Forelimb muscle (tissue), 1 donor: ENCODE measurements at places on chromosomes 16 and 17. TPM values are rescaled to one million over a fixed set of nuclear protein-coding genes. Genes with fewer than 3 reads are reported as not detected.

- DNase-seq = no peak
Observed at GRCh38 chr17:45819632-45820031, 25.0 kb upstream of the SPPL2C start.

- no peak for DNase-seq
Observed at GRCh38 chr17:5785867-5786509, 201.7 kb upstream of the NLRP1 start.

DNA sequence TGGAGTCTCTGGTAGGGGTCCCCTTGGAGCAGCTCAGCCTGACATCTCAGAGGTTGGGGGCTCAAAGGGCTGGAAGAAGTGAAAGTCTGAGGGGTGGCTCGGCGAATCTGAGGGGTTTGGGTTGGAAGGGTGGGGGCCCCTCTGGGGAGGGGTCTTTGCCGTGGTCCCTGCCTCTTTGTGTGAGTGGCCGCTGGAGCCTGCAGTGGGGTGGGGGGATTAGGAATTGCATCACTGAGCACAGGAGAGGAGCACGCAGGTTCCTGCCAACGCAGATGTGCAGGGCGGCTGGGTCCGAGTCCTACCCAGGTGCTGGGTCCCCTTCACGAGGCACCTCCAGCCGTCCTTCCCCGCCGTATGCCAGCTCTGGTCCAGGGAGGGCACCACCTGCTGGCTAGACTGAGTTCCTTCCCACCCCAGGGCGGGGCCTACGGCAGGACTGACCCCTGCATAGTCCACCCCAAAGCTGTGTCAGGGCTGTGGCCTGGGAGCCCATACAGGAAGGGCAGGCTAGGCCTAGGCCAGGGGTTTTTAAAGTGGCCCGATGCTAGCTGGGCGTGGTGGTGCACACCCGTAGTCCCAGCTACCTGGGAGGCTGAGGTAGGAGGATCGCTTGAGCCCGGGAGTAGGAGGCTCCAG is 9.9 kb downstream of the FMNL1 start:
- no peak for DNase-seq

- no peak for DNase-seq
Observed at GRCh38 chr16:27313422-27314160, at the start of gene IL4R. TSS of gene IL4R (plus strand) at chr16:27313974. CDS start at chr16:27340204, 26,230 bp downstream.

- DNase-seq = no peak
Observed at GRCh38 chr16:50538411-50539052, 9.7 kb upstream of the NKD1 start.

- DNase-seq = no peak
Observed at GRCh38 chr17:50908860-50909764, 43.0 kb upstream of the TOB1 start.

DNA sequence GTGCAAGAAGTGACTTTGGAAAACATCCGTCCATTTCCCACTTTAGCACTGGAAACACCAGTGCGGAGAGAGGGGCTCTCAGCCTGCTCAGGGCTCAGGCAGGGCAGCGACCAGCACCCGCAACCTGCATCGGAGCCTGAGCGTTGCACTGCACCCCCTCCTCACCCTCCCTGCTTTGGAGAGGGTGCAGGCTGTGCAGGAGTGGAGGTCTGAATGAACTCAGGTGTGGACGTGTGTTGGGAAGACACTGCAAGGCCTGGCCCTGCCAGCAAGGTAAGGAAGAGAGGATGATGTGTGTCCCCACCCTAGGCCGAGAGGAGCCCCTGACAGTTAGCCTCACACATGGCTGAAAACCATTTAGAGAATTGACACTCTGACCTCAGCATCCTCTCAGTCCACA is 81.8 kb downstream of the NT5M start:
- DNase-seq = no peak

DNA sequence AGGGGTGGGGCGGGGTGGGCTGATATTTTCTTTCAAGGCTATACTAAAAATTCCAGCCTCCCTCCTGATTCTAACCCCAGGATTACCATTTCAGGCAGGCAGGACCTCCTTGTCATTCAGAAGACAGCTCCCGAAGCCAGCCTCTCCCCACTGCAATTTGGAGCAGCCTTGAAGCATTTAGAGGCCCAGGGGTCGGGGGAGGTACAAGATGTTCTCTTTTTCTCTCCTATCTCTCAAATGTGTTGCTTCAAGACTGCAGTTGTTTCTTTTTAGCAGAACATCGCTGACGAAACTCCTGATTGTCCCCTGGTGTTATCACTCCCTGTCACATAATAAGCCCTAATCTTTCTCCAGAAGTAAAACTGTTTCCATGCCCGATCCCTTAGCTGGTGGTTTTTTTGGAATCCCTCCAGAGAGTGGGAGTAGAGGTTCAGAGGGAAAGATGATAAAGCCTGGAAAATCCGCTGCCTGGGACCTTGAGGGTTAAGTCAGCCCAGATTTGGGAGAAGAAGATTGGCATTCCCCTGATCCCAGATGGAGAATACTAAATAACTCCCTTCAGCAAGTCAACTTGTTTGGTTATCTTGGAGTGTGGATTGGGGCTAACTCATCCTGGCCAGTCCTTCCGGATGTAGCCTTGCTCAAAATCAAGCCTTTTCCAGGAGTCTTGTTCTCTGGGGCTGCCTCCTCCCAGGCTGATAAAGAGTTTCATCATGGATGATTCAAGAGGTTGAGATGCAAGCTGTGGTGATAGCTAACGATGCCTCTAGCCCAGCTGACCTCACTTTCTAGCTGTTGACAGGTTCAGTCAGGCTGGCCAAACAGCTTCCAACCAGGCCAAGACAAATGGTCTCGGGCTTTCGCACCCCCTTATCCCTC is 71.3 kb downstream of the SOX9 start:
- DNase-seq = no peak

- no peak for DNase-seq
Observed at GRCh38 chr16:60064026-60064425, 1329.9 kb upstream of the GOT2 start.

GRCh38 chr17:70370816-70371215 is 201.5 kb downstream of the KCNJ2 start:
- no peak for DNase-seq

GRCh38 chr16:28876973-28877654 is 1.2 kb upstream of the ATP2A1 start:
- no peak for DNase-seq

GRCh38 chr16:3983081-3983520 is 102.6 kb upstream of the CREBBP start:
- DNase-seq = no peak

GRCh38 chr16:52463904-52464303 is 83.0 kb downstream of the TOX3 start:
- no peak for DNase-seq

DNA sequence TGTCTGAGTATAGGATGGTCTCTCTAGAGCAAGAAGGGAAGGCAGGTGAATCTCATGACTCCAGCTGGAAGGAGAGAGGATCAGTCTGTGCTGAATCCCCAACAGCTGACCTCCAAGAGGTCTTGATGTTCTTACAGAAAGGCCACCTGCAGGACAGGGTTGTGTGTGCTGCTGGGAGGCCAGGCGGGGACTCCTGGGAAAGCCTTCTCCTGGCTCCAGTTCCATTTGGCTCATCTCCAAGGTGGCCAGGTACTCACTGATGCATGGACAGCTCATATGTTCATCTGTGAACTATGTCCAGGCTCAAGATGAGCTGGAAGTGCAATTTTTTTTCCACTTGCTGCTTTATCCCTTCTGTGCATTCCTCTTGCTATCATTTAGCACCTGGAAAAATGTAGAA is 730.2 kb upstream of the RBFOX1 start:
- no peak for DNase-seq

GRCh38 chr16:89645122-89645521 is 12.4 kb downstream of the CHMP1A start:
- DNase-seq = no peak

- no peak for DNase-seq
Observed at GRCh38 chr17:31686495-31686894, 172.5 kb downstream of the COPRS start.

DNA sequence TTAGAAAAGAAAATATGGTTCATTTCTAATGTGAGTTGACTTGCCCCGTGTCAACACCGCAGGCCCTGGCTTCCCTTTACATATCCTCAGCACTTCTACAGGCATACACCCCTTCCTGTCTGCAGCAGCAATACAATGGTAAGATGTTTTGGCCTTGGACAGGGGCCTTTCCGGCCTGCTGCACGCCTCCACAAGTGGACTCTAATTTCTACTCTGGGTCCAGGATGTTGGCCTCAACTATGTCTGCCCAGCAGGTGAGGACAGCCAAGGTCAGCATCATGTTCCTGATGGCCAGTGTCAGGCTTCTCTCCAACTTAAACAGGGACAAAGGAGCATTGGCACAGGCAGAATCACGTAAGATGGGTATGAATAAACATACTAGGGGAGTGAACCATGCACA is 11.0 kb downstream of the C17orf67 start:
- DNase-seq = no peak

DNA sequence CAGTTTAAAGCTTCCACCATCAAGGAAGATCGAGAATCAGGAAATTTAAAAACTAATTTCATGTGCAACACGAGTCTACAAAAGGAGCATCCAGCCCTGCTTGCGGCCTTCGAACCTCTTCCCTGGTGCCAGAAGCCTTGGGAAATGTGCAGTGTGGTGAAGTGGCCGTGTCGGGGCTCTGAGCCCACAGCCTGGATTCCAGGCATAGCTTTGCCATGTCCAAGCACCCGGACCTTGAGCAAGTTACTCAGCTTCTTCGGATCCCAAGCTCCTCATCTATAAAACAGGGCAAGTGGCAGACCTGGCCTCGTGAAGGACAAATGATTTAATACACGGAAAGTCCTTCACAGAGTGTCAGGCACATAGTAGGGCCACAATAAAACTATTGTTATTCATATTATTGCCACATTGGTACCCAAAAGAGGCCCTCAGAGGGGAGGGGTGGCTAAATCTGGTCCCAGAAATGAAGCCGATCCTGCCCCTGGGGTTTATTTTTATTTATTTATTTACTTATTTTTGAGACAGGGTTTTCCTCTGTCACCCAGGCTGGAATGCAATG is 34.8 kb downstream of the COTL1 start:
- no peak for DNase-seq

DNA sequence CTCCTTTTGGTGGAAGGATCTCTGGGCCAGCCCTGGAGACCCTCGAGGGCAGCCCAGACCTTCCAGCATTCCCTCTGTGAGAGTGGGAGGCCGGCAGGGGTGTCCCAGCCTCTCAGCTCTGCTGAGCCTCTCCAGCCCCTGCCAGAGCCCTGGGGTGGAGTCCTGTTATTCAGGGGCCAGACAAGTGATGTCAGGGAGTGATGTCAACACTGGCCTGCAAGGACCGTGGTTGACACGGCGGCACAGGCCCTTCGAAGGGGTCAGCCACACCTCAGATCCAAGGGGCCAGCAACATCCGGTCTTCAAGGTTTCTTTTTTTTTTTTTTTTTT is 231.2 kb downstream of the KATNIP start:
- peak; percentile 25 for DNase-seq

GRCh38 chr16:87329436-87330256 is 12.5 kb upstream of the C16orf95 start:
- no peak for DNase-seq

DNA sequence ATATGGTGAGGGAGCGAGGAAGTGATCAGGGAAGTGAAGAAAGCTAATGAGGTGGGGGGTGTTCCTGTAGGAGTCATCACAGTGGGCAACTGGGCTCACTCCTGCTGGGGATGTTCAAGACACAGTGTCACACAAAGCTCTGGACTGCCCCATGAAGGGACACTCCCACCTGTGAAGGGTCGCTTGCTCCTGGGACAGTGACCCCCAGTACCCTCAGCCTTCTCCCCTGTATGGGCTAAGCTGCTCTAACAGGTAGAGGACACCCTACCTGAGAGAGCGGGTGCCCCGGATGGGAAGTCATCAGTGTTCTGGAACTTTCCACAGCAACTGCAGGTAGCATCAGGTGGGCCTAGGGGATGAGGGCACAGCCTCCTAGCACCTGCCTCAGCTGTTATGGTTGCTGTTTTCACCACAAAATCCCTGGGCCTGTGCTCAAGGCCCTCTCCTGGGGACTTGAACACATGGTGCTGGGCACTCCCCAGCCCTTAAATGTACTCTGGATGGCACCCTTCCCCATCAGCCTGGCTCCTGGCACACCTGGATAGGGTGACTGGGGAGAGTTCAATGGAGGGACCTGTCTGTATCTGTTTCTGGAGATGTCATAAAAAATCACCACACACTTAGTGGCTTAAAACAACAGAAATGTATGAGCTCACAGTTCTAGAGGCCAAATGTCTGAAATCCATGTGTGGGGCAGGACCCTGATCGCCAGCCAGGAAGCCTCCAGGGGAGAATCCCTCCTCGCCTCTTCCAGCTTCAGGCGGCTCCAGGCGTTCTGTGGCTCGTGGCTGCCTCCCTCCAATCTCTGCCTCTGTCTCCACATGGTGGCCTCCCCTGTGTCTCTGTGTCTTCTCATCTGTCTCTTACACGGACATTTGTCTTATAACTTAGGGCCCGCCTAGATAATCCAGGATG is 104.0 kb upstream of the CDH5 start:
- DNase-seq = no peak

DNA sequence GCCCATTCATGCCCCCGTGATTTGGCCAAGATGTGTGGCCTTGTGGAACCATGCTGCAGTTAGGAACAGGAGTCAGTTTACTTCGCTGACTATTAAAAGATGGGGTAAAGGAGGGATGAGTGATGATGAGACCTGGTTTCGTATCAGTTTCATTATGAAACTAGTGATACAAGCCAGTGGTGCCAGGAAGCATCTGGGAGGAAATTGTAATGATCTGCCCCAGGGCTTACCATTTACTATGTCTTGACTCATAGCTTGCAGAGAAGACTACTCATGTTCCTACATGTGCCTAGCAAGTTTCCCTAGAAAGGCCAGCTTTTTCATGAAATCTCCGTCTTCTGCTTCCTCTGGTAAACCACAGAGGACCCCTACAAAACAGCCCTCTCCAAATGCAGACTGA is 23.2 kb downstream of the CDH3 start:
- no peak for DNase-seq

DNA sequence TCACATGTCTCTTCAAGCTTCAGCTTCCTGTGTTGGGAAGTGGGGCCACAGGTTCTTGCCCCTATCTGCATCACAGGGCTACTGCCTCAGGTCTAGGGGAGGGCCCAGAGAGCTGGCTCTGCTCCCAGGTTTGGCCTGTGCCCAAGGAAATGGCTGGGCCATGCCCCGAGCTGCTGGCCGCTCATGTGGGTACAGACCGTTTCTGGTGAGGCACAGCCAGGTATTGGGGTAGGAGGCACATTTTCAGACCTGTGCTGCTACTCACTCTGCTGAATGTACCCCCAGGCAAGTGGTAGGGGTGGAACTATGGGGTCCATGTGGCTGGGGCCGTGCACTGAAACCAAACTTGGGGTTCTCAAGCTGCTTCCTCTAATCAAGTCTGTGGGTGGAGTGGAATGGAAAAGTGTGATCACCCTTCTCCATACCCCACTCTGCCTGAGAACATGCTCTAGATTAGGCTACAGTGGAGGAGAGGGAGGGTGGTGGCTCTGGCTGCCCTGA is 4.6 kb downstream of the GAS2L2 start:
- DNase-seq = no peak

WNK4 gene
- 0.43 TPM for polyA plus RNA-seq

CAPNS2 gene
- polyA plus RNA-seq = 0.18 TPM

CD300LB gene
- polyA plus RNA-seq = 0.20 TPM

RCVRN gene
- polyA plus RNA-seq = 0.25 TPM

KRT15 gene
- 0.11 TPM for polyA plus RNA-seq

MAP2K6 gene
- polyA plus RNA-seq = 16.4 TPM

CCL5 gene
- 1.2 TPM for polyA plus RNA-seq
